GM12878 (cell line): ENCODE measurements at places on chromosomes 1 and 21. TPM values are rescaled to one million over a fixed set of nuclear protein-coding genes. Genes with fewer than 3 reads are reported as not detected.

Gene RHEX
- 7.7 and 11.4 TPM in 2 replicates for total RNA-seq

Gene OR6N1
- total RNA-seq = not detected in 2 replicates

Gene SLC45A3
- total RNA-seq = 9.8 and 9.9 TPM in 2 replicates

Gene TMEM234
- 6.2 and 10.9 TPM in 2 replicates for total RNA-seq

Gene LEMD1
- total RNA-seq = 0.37 TPM in 1 of 2 replicates, not detected in the other

Gene KCNN3
- total RNA-seq = 15.3 and 17.3 TPM in 2 replicates

Gene RGS7
- total RNA-seq = not detected in 2 replicates

Gene SEMA6C
- 1.4 and 1.6 TPM in 2 replicates for total RNA-seq

Gene ZNF648
- not detected in 2 replicates for total RNA-seq

Gene CADM3
- not detected in 2 replicates for total RNA-seq

Gene MFSD2A
- 23.1 and 23.4 TPM in 2 replicates for total RNA-seq

Gene BEND5
- total RNA-seq = not detected in 2 replicates

Gene CASQ2
- total RNA-seq = not detected in 2 replicates

Gene ZSCAN20
- total RNA-seq = 4.4 and 4.7 TPM in 2 replicates

Gene CA6
- total RNA-seq = not detected in 2 replicates
